Epithelial cell of esophagus (primary cell): ENCODE measurements at places on chromosomes 12 and 14.

DNA sequence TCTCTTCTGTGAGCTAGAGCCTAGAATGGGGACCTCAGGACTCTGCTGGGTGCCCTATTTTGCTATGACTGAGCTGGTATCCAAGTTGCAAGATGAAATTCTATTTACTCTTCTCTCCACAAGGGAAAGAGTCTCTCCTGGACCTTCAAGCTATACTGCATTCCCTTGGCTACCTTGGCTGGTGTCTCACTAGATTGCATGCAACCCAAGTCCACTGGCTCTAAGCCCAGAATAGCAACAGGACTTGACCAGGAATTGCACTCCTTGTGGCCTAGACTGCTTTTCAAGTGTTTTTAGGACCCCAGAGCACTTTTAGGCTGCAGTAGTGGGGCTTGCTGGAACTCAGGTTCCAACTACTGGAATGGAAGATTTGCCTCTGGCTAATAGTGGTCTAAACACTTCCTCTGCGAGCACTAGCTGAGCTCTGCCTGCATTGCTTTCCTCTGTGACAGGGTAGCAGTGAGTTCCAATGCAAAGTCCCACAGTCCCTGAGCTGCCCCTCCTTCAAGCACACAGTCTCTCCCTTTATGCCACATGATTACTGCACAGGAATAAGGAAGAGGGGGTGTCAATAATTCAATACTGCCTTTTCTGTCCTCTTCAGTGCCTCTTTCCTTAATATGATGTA, 1009.1 kb upstream of the FLRT2 start:
- no peak for DNase-seq

- DNase-seq: no peak
Measured at GRCh38 chr12:109127533-109128242, 11.3 kb downstream of the ACACB start.

DNA sequence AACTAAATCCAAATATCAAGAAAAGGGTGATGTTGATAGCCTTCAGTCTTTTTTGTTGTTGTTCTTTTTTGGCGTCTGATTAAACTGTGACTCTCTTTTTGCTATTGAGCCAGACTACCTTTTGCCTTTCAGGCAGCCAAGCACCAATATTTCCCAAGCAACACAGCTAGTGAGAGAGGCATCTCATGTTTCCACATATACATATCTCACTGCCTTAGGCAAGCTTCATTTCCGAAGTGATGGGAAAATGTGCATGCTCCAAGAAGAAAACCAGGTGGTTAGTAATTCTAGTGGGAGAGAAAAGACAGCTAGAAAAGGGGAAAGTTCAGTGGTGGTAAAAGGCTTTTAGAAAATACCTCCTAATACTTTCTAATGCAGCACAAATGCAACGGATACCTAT, 277.7 kb downstream of the TMTC2 start:
- DNase-seq: peak; percentile 11

DNA sequence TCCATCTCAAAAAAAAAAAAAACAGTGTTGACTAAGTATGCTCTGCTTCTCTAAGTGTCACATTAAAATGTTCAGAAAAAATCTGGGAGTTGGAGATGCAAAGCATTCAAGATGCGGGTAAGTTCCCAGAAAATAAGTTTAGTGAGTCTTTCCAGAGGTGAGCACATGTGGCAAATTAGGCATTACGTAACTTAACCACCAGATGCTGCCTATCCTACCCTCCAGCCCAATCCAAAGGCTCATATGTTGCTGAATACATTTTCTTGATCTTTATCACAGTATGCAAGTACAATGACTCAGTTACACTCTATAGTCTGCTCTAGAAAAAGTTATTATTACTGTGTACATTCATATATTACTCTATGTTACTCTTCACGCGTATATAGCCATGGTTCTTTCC, 3.6 kb downstream of the SLC2A14 start:
- peak; percentile 51 for DNase-seq

GRCh38 chr14:103549361-103550311, 12.8 kb downstream of the BAG5 start:
- no peak for DNase-seq

- DNase-seq: no peak
Measured at GRCh38 chr12:88381466-88381865, 198.8 kb downstream of the KITLG start.

- DNase-seq: no peak
Measured at GRCh38 chr12:106254724-106255123, 6.9 kb upstream of the CKAP4 start.

- DNase-seq: no peak
Measured at GRCh38 chr12:98182821-98183220, 332.6 kb upstream of the TMPO start.

DNA sequence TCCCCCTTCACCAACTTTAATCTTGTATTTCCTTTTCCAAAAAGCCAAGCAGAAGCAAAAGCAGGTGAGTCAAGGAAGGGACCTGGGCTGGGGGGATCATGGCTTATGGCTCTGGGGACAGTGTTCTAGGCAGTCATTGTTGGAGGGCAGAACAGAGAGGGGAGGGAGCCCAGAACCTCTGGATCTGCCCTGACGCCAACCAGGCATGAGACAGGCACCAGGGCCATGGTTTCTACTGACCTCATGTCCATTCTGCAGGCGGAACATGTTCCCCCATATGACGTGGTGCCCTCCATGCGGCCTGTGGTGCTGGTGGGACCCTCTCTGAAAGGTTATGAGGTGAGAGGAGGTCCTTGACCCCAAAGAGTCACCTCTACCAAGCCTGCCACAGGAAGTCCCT, 6.6 kb downstream of the CACNB3 start:
- DNase-seq: no peak

GRCh38 chr14:45112896-45113781, 21.1 kb downstream of the FKBP3 start:
- DNase-seq: peak; percentile 40

DNA sequence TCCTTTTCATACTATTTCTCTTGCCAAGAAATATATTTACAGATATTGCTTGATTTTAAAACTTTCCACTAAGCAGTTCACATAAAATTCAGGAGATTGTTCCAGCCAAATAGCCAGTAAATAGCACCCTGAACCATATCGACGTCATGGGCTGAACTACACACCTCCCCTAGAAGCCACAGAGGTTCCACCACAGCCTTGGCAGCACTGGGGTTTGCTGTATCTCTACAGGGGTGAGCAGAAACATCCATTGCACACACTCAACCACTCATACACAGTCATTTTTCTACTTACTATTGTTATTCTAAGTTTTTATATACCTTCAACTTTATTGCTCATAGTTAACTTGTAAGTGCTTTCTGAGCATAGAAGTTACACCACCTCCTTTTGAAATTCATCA, 8.1 kb upstream of the EIF2S3B start:
- no peak for DNase-seq

- DNase-seq: no peak
Measured at GRCh38 chr14:58557242-58557641, 80.5 kb upstream of the DACT1 start.

- no peak for DNase-seq
Measured at GRCh38 chr14:91997492-91997891, 42.4 kb downstream of the TRIP11 start.

GRCh38 chr12:28824849-28825248, 324.2 kb upstream of the FAR2 start:
- DNase-seq: no peak

DNA sequence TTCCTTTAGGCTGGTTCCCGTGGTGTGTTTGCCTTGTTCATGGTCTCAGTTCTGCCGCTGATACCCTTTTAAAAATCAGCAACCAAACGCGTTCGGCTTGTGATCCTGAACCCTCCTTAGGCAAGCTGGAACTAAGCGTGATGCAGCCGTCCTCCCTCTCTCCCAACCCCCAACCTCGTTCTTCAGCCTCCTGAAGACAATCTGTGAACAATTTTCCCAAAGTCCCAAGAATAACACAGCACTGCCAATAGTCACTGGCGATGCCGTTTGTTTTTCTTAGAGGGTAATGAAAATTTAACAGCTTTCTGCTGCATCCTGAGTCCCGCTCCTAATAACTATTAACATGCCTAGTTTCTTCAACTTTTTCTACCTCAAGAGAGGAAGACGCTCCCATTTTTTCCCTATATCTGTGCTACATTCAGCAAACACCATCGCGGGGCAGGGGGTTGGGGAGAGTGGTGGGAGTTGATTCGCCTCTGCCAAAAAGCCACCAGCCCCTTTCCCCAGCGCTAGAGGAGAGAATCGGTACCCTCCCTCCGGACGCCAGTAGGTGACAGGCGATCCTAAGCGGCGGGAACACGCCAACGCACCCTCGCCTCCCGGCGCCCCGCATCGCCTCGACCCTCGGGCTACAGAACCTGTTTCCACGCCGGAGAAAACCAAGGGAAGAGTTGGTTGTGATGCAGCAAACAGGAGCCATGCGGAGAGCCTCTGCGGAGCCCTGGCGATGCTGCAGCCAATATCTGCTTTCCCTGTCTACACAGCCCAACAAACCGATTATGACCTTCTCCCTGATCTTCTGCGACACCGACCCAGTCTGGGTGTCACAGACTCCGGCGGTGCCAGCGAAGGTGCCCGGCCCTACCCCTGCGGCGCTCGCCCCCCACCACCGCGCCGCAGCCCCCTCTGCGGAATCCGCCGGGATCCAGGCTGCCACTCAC, 752 bp downstream of the PRICKLE1 start:
- DNase-seq: peak; percentile 56
